ENCODE measurements at places on chromosomes 5 and 9.

DNA sequence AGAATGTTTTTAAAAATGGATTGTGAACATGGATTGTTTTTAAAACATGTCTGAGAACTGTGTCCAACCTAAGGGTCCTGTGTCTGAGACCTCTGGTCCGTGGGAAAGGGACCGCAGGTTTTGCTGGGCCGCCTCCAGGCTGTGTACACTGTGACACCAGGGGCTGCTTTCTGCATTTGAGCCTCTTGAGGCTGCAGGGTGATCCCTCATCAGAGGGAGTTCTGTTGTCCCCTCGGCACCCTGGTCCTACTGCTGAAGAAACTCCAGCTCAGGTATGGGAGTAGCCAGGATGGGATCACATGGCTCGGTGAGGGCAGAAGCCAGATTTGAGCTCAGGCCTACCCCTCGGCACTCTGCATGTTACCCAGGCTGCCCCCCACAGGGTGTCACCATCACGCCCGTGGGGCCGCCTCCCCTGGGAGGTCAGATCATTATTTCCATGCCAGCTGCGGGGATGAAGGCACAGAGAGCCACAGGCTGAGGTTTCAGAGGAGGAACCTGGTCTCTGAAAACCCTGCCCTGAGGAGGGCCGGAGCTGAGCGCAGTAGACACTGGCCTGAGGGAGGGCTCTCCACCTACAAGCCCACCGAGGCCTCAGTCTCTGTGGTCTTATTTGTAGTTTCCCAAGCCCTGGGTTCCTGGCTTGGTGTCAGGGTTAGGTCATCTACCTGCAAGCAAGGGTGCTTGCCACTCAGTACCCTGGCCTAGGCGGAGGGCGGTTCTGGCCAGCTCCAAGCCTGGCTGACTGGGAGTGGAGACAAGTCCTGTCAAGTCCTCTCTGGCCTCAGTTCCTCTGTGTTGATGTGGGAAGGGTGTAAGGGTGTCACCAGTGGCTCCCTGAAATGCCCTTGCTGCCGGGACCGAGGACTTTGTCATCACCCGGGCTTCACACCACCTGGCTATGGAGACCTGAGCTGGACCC lies 2.8 kb downstream of the PRR7 start:
- DNase-seq, result no peak

GRCh38 chr5:97854871-97855762 lies 672.1 kb upstream of the RIOK2 start:
- DNase-seq, result no peak

DNA sequence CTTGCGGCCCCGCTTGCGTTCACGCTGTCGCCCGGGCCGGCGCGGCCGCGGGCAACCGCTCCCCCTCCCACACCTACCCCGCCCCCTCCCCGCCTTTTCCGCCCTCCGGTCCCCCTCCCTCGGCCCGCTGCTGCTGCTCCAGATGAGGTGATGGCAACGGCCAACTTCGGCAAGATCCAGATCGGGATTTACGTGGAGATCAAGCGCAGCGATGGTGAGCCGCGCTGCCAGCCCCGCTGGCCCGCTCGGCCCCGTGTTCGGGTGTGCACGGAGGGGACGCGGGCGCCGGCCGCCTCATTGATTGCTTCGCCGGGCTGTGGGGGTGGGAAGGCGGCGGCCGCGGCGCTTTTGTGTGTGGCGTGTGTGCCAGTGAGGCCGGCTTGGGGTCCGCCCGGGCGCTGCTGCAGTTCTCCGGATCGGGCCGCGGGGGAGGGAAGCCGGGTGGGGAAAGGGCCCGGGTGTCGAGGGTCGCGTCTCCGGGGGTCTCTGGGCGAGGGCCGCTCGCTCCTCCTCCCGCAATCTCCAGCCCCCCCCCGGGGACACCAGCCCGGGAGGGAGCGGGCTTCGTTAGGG lies 403 bp downstream of the KIF2A start:
- no peak for DNase-seq

DNA sequence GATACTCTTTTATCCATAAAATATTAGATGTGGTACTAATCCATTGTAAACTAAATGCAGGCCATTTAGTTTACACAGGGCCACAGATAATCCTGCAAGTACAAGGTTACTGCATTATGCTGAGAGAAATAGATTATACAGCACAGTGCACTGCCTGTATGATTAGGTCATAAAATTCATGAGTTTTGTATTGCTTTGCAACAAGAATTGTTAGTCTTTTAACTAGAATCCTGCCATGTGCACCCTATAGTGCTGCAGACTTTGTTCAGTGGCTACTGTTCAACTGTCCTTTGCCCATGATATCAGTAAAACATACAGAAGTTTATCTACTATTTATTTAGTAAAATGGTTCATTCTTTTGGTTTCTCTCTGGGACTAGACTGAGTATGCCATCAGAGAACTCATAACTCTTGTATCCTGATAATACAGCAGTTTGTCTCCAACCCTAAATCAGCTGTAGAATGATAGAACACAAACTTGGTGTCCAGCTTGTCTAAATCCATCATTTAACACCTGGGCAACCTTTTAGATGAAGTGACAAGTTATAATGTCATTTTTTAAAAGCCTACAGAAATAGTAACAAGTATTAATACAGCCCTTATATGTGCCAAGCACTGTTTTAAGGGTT lies 291.2 kb downstream of the TMEM167A start:
- no peak for DNase-seq

- no peak for DNase-seq
Measured at GRCh38 chr5:38346593-38346992, 88.2 kb downstream of the EGFLAM start.

DNA sequence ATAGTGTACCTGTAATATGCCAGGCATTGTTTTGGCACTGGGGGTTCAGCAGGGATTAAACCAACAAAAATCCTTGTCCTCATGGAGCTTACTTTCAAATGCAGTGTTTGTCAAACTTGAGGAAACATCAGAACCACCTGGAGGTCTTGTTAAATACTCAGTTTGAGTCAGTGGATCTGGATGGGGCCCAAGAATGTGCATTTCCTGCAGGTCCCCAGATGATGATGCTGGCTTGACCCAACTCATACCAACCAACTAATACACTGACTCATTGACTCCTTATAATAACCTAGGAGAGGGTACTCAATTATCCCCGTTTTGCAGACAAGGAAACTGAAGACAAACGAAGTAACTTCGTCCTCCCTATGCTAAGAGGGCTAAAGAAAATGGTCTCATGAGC lies 11.3 kb downstream of the WWC1 start:
- no peak for DNase-seq

GRCh38 chr9:129084087-129084486 lies 3.2 kb downstream of the DOLPP1 start:
- DNase-seq, result no peak

GRCh38 chr9:108467653-108468324 lies 388.0 kb downstream of the ACTL7B start:
- no peak for DNase-seq

All from CD4-positive, alpha-beta T cell treated with Interleukin-17A for 1 hour (primary cell).